ENCODE measurements at places on chromosomes 12 and 14. TPM values are rescaled to one million over a fixed set of nuclear protein-coding genes. Genes with fewer than 3 reads are reported as not detected.

Gene IGF1
- 75.9 TPM for total RNA-seq

Gene PLXNC1
- total RNA-seq = 3.2 TPM

Gene TAS2R13
- 0.44 TPM for total RNA-seq

Gene ZNF891
- 1.3 TPM for total RNA-seq

Gene PPP1R36
- total RNA-seq = 0.38 TPM

Gene ACSM4
- not detected for total RNA-seq

Gene PTPRQ
- 9.8 TPM for total RNA-seq

Gene NRXN3
- total RNA-seq = 1.9 TPM

Gene INHBC
- total RNA-seq = not detected

Gene SLCO1B1
- not detected for total RNA-seq

Gene CRIP2
- 783 TPM for total RNA-seq

Gene KCNC2
- total RNA-seq = not detected

Gene ACSS3
- 21.9 TPM for total RNA-seq

Gene TTLL5
- total RNA-seq = 18.1 TPM

Gene MYBPC1
- total RNA-seq = 10.2 TPM

Gene PDE3A
- 66.8 TPM for total RNA-seq

Gene RND1
- 0.79 TPM for total RNA-seq

Gene PPP1R12A
- 61.9 TPM for total RNA-seq

Gene DAD1
- total RNA-seq = 150 TPM

Gene GUCY2C
- total RNA-seq = not detected

Gene MSRB3
- total RNA-seq = 146 TPM

Gene RPGRIP1
- 0.26 TPM for total RNA-seq

Gene KRT86
- not detected for total RNA-seq

Gene LRP1-AS
- total RNA-seq = not detected

Gene EIF2S3B
- total RNA-seq = 0.65 TPM
